ENCODE measurements at places on chromosomes 4 and X.

DNA sequence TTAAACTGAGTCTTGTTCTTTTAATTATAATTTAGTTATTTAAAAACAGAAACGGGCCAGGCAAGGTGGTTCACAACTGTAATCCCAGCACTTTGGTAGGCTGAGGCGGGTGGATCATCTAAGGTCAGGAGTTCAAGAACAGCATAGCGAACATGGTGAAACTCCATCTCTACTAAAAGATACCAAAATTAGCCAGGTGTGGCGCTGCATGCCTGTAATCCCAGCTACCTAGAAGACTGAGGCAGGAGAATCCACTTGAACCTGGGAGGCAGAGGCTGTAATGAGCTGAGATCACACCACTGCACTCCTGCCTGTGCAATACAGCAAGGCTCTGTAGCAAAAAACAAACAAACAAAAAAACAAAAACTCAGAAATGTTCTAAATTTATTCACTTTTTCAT, 852.9 kb downstream of the TECRL start:
- DNase-seq = no peak

GRCh38 chrX:70247252-70247651, 12.8 kb downstream of the P2RY4 start:
- DNase-seq = no peak

GRCh38 chr4:184747034-184747830, 13.3 kb upstream of the CENPU start:
- DNase-seq = peak; percentile 84

GRCh38 chr4:106695501-106696262, 327.1 kb upstream of the GIMD1 start:
- DNase-seq = no peak

DNA sequence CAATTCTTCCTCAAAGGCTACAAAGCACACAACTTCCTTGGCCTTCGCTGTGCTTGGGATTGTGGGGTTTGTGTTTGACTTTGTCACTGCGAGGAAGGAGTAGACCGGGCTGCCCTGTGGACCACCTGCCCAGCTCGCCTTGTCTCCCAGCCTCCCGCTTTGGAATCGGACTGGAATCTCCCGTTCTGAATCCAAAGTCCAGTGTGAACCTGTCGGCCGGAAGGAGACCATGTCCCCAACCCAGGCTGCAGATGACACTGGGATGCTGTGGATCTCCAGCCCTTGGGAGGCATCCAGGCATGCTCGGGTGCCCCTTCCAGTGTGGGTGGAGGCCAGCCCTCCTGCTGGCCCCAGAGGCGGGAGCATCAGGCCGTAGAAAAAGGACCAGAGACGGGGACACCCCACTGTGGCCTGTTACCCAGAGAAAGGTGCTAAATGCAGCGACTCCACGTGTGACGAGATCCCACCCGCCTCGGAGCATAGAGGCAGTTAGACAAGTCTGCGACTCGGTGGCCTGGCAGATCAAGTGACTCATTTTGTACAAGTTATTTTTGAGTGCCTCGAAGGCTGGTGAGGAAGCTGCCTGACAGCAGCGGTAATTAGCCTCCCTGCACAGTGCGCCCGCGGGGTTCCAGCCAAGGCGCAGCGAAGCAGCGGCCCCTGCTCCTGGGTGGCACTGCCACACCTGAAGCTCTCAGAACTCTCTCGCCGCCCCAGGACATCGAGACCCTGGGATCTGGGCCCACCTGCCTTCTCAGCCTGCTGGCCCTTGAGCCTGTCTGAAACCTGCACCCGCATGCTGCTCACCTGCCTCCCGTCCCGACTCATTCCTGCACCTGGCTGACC, 57.5 kb downstream of the ADRA2C start:
- no peak for DNase-seq

DNA sequence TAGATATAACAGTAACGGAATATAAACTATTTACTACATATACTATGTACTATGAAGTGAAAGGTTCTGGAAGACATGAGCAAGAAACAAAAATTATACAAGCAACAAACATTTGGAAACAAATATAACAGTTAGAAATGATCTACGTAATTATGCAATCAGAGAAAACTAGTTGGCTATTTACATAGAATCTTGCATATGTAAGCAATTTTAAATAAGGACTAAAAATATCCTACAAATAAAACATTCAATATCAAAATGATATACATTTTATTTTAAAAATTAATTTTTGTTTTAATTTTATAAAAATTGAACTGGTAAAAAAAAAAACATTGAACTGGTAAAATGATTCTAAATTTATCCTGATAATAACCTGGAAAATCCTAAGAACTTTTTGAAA, 642.5 kb upstream of the PCDH10 start:
- no peak for DNase-seq

DNA sequence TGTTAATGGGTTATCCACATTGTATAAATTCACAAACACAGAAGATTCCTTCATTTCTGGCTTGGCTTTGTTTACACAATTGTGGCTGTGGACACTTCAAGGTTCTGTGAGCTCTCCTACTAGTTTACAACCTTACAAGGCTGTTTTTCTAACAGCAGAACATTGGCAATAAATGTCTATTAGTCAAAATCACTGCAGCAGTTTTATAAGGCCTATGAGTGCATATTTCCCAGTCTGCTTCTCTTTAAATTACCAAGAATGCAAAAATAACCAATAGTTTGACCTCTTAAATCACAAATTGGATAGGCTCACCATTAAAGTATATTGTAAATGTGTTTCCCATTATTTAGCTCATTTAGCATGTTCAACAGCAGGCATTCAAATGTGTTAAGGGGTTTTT, 239.2 kb downstream of the DKK2 start:
- DNase-seq = no peak

- DNase-seq = no peak
These were observed 107.6 kb downstream of the USP46 start for GRCh38 chr4:52551487-52551886.

- no peak for DNase-seq
These were observed 102.4 kb downstream of the SLIT2 start for GRCh38 chr4:20354120-20354519.

DNA sequence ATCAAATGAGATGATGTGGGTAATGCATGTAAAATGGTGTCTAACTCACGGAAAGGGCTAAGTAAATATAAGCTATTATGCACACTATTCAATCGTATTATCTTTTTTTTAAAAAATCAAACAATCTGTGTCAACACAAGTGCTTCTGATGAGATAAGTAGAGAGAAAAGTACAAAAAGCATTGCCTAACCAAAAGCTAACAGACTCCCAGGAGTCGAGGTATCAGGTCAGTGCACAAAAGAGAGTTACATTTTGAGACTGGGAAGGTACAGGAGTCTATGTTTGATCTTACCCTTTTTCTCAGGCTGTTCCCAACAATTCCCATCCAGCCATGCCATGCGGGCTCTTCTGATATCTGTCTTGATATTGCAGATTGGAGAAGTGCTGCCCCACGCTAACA, 203.3 kb upstream of the ZIC3 start:
- no peak for DNase-seq

DNA sequence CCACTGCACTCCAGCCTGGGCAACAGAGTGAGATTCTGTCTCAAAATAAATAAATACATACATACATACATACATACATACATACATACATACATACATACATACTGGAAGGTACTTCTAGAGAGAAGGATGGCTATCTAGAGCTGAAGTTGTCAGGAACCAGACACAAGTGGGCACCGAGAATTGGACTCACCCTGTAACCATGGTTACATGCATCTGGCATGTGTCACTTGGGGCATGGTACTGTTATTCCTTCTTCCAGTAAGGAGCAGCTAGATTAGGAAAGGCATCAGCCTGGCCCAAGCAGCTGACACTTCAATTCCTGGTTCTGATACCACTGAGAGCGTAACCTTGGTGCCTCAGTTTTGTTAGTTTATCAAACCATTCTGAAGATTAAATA, 127.1 kb downstream of the SH3KBP1 start:
- DNase-seq = no peak

DNA sequence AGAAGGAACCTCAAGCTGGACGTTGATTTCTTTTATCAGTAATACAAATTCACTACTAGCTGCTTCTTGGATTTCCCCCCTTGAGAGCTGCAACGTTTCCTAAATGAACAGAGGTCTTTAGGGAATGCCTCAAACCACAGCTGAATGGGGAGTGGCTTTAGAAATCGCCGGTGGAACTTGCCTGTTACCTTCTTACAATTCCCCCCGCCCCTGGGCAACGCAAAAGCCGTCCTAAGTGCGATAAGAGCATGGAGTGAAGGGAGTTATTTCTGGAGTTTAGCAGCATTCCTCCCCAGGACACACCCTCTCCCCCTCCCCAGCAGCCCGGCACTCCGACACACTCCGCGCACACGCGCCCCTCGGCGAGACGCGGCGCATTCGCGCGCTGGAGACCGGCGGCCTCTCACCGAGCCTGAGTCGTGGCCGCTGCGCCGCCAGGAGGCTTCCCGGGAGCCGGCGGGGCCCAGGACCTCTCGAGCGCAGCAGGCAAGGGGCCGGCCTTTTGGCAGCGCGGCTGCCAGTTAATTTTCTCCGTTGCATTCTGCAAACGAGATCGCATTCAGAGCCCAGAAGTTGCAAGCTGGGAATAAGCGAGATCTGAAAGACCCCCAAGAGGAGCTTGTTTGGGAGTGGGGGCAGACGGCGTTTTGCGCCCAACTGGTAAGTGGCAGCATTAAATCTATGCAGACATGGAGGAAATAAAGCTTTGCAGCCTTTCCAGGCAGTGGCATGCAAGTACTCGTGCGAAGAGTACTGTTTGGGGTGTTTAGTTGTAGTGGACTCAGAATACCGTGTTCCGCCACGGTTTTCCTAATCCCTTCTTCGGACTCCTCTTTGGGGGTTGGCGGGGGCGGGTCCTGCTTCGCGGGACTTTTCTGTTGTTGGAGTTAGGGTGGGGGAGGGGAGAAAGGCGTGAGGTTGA, 134.7 kb downstream of the PALLD start:
- DNase-seq = peak; percentile 69

GRCh38 chr4:1012034-1012739, 761 bp downstream of the FGFRL1 start:
- no peak for DNase-seq

Measured in psoas muscle (tissue), 8 donors.